ENCODE measurements at places on chromosomes 4 and X.

DNA sequence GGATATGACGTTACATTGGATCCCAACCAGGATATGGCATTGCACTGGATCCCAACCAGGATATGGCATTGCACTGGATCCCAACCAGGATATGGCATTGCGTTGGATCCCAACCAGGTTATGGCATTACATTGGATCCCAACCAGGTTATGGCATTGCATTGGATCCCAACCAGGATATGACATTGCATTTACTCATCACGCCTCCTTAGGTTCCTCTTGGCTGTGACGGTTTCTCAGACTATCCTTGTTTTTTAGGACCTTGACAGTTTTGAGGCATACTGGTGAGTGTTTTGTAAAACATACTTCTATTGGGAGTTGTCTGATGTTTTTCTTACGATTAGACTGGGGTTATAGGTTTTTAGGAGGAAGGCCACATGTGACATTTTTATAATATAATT, 5.4 kb upstream of the ACSL1 start:
- DNase-seq: no peak

DNA sequence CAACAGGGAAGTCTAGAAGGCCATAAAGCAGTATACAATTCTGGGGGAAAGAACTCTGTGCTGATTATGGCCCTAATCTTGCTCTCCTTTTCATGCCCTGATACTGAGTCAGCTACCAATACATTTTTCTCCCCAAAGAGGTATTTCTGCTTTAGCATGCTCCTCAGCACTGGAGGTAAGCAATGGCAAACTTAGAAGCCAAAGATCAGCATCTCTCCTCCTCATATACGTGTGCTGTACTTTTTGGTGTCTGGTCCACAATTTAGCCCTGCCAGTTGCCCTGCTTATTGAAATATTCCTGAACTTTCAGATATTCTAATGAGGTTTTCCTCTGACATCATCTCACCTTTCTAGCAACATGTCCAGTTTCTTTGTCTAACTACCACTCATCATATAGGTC, 226.2 kb downstream of the FSTL5 start:
- no peak for DNase-seq

DNA sequence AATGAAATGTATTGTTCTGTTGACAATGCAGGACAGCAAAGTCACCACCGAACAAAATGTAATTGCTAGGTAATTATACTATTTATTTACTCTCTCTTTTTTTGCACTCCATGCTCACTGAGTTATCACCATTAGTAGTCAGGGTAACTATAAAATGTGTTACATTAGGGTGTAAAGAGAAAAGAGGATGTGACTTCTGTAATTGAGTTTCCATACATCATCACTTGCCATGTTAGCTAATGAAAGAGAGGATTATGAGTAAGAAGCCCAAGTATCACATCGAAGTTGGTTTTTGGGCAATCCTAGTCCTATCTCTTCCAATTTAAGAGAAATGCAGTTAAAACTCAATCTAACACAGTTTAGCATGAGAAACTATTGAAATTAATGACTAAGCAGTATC, 7.6 kb downstream of the ZXDA start:
- no peak for DNase-seq

DNA sequence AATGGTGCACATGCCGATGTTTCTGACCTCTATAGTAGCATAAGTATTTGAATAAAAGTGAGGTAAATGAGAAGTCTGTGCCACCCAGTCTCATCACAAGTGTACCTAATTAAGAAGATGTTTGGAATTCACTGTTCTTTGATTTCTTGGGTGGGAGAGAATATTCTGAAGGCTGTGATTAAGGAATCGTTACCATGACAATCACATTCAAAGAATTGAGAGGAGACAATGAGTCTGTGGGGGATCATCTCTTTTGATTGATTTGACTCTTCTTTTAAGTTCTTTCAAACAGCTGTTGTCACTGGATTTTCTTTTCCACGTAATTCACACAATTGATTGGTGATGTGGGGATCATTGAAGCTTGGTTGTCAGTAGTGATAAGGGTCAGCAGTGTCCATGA, 18.1 kb downstream of the FHL1 start:
- DNase-seq: no peak

GRCh38 chr4:176653401-176654220, 139.1 kb downstream of the VEGFC start:
- DNase-seq: no peak

GRCh38 chr4:169295822-169296221, 25.1 kb upstream of the SH3RF1 start:
- no peak for DNase-seq

- peak; percentile 85 for DNase-seq
Measured at GRCh38 chr4:74444891-74445642, at the start of gene AREG. Gene AREG (plus strand): TSS chr4:74445136. CDS start chr4:74445346, 210 bp downstream.

DNA sequence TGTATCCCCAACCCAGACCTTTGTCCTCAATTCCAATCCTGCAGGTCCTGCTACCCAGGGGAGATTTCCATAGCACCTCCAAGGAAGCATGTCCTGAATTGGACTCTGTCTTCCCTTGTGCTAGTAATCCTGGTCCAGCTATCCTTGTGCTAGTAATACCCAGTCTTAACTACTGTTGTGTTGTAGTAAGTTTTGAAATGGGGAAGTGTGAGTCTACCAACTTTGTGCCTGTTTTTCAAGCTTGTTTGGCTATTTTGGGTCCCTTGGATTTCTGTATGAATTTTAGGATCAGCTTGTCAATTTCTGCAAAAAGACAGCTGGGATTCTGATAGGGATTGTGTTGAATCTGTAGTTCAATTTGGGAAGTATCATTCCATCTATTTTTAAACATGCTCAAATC, 51.4 kb downstream of the CD99L2 start:
- no peak for DNase-seq

DNA sequence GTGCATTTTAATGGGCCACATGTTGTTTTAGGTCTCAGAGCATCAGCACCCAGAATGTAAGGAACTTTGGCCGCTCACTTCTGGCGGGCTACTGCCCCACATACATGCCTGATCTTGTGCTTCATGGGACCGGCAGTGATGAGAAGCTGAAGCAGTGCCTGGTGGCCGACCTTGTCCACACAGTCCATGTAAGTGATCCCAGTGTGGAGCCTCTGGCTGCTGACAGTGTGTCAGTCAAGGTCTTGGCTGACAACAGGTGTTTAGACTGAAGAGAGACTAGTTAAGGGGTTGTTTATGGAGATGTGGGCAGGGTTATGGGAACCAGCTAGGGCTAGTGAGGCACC, 101.4 kb downstream of the FNIP2 start:
- no peak for DNase-seq

- DNase-seq: no peak
Measured at GRCh38 chrX:67100031-67100884, 443.6 kb upstream of the AR start.

GRCh38 chr4:16079046-16079445, 4.8 kb downstream of the PROM1 start:
- no peak for DNase-seq

DNA sequence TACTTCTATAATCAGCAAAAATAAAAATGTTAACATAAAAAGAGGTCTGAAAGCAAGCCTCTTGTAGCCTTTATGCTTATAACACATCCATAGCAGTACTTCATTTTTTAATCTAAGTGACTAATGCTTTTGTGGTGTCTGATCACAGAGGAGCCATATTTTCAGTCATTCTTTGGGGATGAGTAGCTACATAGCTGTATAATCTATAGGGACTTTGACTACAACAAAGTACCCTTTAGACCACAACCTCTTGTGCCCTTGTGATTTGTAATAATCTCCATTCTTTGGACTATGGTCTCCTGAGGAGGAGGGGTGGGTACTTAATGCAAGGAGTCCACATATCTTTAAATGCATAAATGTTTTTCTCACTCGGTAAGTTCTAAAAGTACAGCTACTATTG, 9.6 kb downstream of the DRP2 start:
- DNase-seq: no peak

DNA sequence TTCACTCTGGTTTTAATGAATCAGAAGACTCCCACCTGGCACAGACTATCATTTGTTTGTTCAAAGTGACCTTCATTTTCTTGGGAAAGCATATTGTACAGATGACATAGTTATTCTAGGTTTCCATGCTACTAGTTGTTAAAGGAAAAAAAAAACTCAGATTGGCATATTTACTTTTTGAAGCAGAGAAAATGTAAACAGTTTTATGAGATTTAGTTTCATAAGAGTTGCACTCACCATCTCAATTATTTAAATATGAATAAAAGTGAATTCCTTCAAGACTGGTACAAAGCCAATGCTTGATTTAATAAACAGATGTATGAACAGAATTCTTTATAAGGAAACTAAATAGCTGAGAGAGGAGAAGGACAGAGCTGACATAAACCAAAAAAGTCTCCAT, 280.3 kb upstream of the UGT8 start:
- no peak for DNase-seq

DNA sequence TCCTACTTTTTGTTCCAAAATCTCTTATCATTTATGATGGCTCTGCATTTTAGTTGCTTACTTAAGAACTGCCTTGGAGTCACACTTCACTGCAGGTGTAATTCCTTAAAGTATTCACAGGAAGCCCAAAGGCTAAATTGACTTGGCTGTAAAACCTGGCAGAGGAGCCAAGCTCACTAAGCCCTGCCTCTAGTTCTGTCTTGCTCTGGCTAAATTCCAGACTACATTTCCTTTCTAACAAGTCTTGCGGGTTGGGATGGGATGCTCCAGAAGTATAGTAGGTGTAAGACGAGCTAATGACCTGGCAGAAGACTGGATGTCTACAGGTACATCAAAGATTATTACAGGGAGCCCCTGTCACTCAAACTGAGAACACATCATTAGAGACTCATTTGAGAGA, 924.0 kb upstream of the INTU start:
- no peak for DNase-seq

DNA sequence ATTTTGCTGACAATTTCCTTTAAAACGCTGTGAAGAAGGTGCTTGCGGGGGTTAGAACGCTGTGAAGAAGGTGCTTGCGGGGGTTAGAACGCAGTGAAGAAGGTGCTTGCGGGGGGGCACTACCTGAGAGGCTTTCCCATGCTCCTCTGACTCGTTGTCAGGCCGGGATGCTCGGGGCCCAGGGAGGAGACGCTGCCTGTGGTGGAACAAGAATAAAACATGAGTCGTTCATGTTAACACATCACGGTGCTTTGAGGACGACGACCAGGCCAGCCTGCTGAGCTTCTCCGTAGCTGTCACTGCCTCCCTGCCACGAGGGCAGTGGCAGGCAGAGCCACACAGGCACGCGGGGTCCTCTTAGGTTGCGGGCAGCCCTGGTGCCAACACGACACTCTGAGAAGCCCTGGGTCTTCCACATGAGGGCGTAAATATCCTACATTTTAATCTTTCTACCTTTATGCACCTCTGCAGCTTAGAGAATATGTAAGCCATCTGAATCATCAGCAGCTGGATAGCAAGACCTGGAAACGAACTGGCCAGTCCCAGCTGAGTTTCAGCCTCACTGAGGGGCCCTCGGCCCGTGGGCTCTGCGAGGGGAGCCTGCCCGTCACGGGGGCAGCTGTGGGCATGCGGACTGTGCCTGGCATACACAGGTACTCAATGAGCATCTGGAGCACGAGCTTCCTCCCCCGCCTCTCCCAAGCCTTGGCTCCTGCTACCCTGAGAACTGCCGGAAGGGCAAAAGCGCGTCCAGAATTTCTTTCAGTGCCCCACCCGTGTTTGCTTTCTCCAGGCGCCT, 47.0 kb downstream of the FGFRL1 start:
- DNase-seq: peak; percentile 26

DNA sequence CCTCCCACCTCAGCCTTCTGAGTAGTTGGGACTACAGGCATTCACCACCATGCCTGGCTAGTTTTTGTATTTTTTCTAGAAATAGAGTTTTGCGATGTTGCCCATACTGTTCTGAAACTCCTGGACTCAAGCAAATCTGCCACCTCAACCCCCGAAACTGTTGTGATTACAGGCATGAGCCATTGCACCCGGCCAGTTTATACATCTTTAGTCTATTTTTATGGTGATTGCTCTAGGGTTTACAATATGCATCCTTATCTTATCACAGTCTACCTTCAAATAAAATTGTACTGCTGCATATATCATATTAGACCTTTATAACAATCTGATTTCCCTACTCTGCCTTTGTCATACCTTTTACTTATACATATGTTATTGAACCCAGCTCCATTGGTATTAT, 56.9 kb downstream of the SOWAHB start:
- no peak for DNase-seq

DNA sequence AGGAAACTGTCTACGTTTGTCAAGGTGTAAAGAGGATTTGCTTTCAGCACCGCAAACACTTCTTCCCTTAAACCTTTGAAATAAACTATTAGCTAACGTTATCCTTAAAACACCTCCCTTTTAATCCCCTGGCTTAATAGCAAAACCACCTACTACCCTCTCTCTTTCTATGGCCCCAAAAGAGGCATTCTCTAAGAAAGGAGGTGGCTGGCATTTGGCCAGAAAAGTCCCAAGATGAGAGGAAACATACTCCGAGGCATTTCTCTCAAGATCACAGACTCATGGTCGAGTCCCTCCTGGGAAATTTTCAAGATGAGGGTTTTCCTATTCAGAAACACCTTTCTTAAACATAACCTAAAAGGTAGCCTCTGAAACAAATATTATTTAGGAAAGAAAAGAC, 60.6 kb upstream of the VCX3B start:
- no peak for DNase-seq

GRCh38 chrX:40097504-40098263, at the start of gene BCOR:
Gene BCOR (minus strand): TSS chrX:40097958. CDS start chrX:40077929, 20,029 bp downstream.
- DNase-seq: peak; percentile 77

- no peak for DNase-seq
Measured at GRCh38 chr4:110902500-110902899, 279.6 kb upstream of the PITX2 start.

GRCh38 chrX:153416781-153417450, 5.6 kb downstream of the ZFP92 start:
- no peak for DNase-seq

DNA sequence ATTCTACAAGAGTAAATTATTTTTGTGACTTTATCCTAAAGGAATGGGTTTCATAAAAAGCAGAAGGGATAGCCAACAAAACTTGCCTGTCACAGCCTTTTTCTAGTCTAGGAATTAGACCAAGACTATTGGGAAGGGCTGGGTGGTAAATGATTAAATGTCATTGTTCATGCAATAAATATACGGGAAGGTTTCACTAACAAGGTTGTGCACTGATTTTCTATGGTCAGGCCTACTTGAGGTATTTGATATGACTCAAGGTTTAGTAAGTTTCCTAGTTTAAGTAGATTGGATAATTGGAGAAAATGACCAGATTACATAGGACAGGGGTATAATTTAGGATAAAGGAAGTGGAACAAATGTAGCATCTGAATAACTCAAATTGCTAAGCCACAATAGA, 249.1 kb upstream of the BMP3 start:
- DNase-seq: no peak

DNA sequence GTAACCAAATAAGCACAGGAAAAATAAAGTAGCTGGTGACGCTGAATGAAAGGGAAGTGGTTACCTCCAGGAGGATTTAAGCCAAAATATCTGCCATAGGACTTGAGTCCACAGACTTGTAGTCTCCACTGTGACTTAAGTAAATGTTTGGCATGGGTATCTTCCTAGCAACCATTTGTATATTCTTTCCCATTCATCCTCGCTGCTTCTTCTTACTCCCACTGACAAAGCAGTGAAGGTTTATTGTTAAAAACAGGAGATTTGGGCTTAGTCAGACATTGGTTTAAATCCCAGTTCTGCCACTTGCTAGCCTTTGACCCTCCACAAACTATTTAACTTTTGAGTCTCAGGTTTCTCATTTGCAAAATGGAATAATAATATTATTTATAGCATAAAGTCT, 22.3 kb downstream of the COL4A6 start:
- DNase-seq: no peak

Measured in H9 (cell line).